ENCODE measurements at places on chromosomes 2 and 18.
A peak's percentile ranks its signal among the peaks of the same experiment; 100 is the strongest.

GRCh38 chr2:136929531-136929930 lies 164.2 kb downstream of the THSD7B start:
- DNase-seq, result no peak

- no peak for DNase-seq
These were observed 126.6 kb downstream of the ARHGEF4 start for GRCh38 chr2:130963196-130963848.

DNA sequence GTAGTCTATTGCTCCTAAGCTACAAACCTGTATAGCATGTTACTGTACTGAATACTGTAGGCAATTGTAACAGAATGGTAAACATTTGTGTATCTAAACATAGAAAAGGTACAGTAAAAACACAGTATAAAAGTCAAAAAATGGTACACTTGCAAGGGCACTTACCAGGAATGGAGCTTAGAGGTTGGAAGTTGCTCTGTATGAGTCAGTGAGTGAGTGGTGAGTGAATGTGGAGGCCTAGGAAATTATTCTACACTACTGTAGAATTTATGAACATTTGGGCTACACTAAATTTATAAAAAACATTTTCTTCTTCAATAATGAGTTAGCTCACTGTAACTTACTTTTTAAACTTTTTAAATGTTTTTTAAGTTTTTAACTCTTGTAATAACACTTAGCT lies 19.0 kb downstream of the NABP1 start:
- no peak for DNase-seq

GRCh38 chr2:10554961-10555809 lies 107.1 kb upstream of the ODC1 start:
- DNase-seq, result no peak

DNA sequence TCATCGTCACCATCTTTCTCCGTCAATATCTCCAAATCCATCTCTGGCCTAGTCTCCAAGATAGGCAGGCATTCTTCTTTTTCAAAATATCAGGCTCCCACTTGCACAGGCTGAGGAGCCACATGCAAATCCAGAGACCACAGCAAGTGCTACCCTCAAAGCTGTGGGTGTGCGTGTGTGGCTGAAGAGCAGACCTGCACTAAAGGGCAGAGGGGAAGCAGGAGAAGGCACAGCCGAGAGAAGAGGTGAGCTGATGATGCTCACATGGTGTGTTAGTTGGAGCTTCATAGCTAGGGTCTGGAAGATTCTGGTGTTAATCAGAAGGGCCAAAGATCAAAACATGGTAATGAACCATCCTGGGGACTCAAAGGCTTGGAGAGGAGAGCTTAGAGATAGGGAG lies 3.8 kb downstream of the SPEG start:
- no peak for DNase-seq

GRCh38 chr2:189362283-189362682 lies 79.0 kb upstream of the WDR75 start:
- no peak for DNase-seq

- DNase-seq, result no peak
These were observed 40.4 kb upstream of the C1D start for GRCh38 chr2:68103030-68103708.

DNA sequence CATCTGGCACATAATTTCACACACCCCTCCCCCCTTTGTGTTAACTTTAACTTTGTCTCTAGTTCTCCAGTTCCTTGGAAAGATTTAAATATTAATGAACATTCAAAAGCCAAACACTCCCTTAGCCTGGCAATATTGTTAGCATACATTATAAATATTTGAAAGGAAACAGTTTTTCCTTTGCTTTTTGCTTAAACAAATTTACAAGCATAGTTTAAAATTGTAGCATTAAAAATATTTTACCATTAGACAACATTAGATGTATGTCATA lies 113.1 kb upstream of the SLC38A11 start:
- no peak for DNase-seq

DNA sequence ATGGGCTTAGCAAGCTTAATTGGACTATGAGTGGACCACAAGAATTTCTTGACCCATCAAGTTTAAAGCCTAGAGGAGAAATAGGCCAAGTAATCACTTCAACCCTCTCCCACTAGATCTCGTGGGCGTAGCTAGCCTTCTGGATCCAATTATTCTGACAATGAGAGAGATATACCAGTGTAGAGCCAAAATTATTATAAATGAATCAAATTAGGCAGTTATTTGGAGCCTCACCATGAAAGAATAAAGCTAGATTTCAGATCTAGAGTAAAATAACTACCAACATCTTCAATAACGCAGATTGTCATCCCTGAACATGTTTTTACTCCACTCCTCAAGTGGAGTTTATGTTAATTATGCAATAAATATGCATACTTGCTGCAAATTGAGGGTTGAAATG lies 143.9 kb upstream of the CDH20 start:
- no peak for DNase-seq

DNA sequence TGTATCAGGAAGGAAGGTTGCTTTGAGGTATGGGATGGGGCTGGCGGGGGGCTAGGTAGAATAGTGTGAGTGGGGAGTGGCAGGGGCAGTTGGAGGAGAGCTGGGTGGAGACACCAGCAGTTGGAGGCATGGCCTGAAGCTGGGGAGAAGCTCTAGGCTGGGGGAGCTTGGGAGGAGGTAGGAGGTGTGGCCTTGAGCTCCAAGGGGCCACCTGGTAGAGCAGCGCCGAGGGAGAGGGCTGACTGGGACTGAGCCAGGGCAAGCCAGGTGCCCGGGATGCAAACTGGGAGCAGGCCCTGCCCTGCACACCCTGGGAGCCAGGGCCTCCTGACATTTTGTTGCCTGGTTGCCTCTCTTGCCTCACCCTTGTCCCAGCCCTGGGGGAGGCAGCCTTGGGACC lies 33.1 kb upstream of the PDIA6 start:
- no peak for DNase-seq

DNA sequence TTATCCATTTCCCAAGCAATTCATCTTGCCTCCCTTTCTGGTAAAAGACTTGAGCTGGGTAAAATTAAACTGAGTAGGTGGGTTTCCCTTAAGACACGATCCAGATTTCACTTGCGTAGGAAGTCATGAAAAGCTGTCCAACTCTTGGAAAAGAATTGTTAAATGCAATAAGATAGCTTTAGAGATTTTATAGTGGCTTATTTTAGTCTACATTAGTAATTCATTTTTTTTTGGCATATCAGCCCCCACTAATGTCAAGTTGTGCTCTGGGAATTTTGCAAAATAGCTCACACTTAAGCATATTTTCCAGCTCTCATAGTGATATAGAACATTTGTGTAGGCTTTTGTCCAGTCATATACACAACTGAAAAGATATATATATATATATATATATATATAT lies 344.7 kb upstream of the FIGN start:
- DNase-seq, result no peak

- no peak for DNase-seq
These were observed 164.4 kb upstream of the MGAT5 start for GRCh38 chr2:134089454-134089853.

DNA sequence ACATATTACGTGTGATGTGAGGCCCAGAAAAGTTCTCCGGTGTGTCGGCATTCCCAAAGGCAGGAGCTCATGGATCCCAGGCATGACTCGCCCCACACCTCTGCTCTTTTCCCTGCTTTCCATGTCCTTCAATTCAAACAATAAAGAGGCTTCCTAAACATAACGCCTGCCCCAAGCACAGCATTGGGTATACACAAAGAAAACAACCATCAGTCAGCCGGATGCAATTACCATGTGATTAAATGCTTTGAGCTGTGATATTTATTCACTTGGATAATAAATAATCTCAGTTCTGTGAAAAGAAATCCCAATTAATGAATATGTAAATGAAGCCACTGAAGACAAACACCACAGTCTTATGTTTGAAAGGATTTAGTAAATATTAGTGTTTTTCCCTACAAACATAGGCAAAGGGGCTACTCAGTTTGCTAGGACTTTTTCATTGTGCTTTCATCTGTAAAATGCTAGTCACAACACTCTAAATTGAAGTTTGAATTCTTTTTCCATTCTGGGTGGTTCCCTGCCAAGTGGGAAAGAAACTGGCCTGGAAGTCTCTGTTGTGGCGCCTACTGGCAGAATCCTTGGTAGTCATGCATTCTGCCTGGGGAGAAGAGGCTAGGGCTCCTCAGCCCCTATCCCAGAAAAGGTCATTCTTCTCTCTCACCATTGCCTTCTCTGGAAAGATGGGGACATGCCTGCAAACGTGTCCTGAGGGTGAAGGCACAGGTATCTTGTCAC lies 144.7 kb downstream of the COL6A3 start:
- DNase-seq, result no peak

GRCh38 chr2:118430510-118431164 lies 342.4 kb downstream of the INSIG2 start:
- peak; percentile 39 for DNase-seq

DNA sequence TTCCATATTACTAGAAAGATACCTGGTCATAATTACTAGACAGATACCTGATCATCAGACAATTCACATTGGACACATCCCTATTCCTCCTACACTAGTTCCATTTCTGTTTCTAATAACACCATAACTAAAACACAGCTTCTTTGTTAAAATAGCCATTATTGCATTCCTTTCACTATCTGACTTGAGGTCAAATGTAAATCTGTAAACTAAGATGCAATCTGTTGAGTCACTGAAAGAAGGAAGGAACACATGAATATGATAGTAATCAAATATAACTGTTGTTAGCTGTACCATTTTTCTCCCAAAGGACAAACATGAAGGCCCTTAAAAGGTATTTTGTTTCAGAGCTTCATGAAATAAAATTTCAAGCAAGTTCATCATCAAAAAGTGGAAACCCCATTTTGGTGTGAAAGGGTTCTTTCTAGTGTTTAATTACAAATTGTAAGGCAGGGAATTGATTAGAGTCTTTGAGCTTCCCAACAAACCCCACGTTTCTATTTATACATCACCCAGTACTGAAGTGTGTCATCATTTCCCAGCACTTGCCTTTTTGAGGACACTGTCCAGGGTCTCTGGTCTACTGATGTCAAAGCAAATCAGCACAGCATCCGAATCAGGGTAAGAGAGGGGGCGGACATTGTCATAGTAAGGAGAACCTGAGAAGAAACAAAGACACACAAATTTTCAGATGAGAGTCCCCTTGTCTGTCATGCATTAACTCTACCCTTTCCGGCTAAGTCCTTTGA lies 13.0 kb downstream of the RND3 start:
- no peak for DNase-seq
